Activated T-helper 9 cell treated with anti-CD3 and anti-CD28 coated beads, Interleukin-2, amount 50 U/mL, for 16 hours (primary cell): ENCODE measurements at places on chromosomes 7 and 10.
A peak's percentile ranks its signal among the peaks of the same experiment; 100 is the strongest.

DNA sequence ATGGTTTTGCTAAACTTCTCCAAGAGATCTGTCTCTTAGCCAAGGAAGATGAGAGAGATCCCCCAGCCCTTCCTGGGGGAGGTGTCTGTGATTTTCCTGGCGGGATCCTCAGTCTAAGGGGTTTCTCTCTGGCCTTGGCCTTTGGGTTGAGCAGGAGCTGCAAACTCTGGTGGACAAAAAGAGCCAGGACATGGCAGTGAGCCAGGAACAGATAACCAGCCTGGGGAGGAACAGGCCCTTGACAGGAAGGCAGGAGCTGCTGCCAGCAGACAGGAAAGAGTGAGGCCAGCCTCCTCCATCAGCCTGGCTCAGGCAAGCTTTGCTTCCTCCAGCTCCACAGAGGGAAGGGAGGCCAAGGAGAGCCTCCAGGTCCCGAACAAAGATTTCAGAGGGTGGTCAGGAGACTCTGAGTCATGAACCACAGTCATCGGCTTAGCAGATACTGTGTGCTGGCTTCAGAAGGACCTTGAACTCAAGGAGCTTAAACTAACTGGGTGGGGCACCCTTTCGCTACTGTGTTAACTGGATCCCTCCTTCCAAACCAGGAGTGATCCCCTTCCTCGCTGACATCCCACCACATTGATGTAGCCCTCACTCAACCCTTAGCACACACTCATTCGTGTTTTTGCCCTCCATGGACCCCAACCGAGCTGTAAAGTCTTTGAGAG is 34.7 kb downstream of the DDIT4 start:
- no peak for DNase-seq

- no peak for DNase-seq
Measured at GRCh38 chr7:156117542-156118247, 305.4 kb upstream of the SHH start.

GRCh38 chr7:31464601-31465000 is 49.3 kb upstream of the ITPRID1 start:
- DNase-seq, result no peak

GRCh38 chr7:33698692-33699128 is 206.6 kb upstream of the BMPER start:
- no peak for DNase-seq

DNA sequence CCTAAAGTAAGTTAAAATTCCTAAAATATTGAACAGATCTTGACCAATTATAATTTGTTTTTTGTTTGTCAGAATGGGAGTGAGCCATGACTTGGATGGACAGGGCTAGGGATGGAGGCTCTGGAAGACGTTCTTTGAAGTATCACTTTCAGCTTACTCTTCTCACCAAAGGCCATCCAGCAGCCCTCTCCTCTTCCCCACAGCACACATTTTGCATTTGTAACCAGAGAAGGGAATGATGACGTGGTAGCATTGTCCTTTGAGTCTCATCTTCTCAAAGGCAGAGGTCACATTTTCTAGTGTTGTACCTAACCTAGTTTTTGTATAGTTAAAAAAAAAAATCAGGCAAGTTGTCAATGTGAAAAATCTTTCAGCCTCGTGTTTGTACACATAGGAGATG is 43.8 kb upstream of the AGR3 start:
- no peak for DNase-seq

GRCh38 chr7:19351341-19352304 is 206.4 kb upstream of the FERD3L start:
- no peak for DNase-seq

- no peak for DNase-seq
Measured at GRCh38 chr7:82382276-82382675, 61.3 kb downstream of the CACNA2D1 start.

DNA sequence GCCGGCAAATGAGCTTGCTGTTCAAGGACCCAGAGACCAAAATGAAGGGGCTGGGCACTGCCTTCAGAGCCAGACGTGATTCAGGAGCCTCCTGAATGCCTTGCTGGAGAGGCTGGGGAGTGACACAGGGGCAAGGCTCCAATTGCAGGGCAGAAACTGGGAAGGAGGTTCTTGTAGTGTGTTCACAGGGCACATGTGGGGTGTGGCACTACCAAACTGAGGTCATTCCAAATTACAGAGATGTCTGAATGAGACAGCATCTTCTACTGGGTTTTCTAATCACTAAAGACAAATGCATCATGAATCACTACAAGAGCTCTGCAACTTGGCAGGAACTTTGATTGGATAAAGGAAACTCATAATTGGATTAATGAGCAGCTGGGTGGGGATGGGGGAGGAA is 17.8 kb downstream of the CRTAC1 start:
- DNase-seq, result no peak

DNA sequence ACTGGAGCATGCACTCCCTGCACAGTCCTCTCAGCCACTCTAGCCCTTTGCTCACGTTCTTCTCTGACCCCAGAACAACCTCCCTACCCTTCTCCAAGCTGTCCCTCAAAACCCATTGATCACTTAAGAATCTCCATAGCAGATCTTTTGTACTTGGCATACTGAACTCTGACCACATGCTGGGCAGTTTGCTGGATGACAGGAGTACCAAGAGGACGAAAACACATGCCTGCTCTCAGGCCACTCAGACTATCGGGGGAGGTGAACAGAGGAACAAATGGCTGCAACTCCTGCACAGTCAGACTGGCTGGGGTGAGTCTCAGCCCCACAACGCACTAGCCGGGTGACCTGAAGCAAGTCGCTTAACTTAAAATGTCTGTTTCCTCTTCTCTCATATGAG is 52.7 kb downstream of the KCNMA1 start:
- no peak for DNase-seq

GRCh38 chr7:121931149-121931902 is 58.4 kb downstream of the PTPRZ1 start:
- DNase-seq, result no peak

DNA sequence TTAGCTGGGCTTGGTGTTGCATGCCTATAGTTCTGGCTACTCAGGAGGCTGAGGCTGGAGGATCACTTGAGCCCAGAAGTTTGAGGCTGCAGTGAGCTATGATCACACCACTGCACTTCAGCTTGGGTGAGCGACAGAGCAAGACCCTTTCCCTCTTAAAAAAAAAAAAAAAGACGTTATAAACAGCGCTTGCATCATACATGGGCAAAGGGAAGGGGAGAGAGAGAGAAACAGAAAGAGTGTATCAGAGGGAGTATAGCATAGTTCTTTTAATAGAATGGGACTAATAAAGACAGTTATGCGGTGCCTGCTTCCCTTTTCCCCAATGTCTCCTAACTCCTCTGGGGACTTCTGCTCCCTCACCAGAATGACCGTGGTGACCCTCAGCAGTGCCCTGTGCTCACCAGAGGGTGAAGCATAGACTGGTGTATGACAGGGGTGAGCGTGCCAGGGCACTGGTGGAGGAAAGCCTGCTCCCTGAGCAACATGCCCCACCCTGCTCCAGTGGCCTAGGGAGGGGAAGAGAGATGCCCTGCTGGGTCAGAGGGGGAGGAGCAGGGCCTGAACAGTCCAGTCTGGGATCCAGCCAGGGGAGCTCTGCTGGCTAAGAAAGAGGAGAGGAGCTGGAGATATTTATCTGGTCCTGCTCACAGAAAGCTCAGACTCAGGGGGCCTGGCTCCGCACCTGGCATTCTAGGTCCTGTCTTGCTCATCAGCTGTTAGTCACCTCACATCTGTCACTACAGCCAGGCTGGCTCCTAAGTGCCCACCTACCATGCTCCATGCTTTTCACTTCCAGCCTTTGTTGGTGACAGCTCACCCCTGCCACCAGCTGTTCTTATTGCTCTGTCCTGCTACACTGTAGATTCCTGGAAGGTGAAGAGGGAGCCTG is 2.2 kb downstream of the PDZD7 start:
- no peak for DNase-seq

- peak; percentile 77 for DNase-seq
Measured at GRCh38 chr7:50359995-50360925, 55.7 kb downstream of the IKZF1 start.

DNA sequence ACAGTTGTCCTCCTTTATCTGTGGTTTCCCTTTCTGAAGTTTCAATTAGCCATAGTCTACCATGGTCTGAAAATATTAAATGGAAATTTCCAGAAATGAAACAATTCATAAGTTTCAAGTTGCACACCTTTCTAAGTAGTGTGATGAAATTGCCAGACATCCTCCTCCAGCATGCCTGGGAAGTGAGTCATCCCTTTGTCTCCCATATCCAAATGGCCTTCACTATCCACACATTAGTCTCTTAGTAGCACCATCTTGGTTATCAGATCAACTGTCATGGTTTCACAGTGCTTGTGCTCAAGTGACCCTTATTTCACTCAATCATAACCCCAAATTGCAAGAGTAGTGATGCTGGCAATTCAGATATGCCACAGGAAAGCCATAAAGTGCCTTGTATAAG is 83.4 kb upstream of the PPP1R9A start:
- no peak for DNase-seq

DNA sequence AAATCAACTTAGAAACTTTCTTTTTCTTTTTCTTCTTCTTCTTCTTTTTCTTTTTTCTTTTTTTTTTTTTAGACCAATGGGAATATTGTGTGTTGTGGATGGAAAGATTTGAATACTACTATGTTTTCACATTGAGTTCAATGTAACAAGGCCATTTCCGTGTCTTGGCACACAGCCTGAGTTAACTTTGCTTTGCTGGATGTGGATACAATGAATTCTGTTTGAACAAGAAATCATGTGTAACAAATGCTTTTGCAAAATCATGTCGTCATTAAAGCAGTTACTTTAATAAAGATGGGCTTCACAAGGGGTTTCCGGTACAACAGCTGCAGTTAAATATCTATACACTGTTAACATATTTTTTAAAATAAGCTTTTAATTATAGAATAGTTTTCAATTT is 13.5 kb upstream of the ENTPD1 start:
- DNase-seq, result no peak

DNA sequence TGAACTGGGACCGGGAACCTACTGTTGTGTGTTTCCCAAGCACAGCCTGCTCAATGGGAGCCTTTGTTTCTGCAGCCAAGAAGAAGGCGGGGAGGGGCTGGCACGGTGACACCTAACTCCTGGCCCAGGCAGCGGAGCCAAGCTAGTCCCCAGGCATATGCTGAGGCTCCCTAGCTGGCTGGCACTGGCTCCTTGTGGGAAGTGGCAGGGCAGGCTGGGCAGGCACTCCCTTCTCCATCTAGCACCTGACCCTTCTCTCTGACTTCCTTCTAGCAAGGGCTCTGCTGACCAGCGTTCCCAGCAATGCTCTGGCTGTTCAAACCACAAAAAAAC is 325.0 kb downstream of the PLXNA4 start:
- no peak for DNase-seq

DNA sequence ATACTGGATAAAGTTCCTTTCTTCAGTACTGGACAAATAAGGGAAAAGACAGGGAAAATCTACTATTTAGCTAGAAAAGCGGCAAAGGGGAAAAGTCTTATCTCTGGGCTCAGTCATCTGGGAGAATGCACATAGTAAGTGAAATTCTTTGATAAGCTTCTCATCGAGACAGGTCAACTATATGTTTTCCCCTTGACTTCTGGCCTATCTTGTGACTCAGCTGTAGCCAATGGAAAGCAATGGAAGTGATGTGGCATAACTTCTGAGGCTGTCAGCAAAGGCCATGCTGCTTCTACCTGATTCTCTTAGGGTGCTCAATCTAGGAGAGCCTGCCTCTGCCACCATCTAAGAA is 91.9 kb downstream of the PCGF5 start:
- no peak for DNase-seq

GRCh38 chr7:100371561-100372171 is 1.6 kb upstream of the PILRA start:
- DNase-seq, result no peak

- DNase-seq, result no peak
Measured at GRCh38 chr10:128631801-128632241, 505.6 kb upstream of the MKI67 start.

- no peak for DNase-seq
Measured at GRCh38 chr7:325051-325798, 35.3 kb downstream of the FOXL3 start.

GRCh38 chr10:111784436-111784835 is 399.1 kb downstream of the GPAM start:
- DNase-seq, result no peak

GRCh38 chr10:1348773-1349050 is 292.5 kb downstream of the WDR37 start:
- no peak for DNase-seq

DNA sequence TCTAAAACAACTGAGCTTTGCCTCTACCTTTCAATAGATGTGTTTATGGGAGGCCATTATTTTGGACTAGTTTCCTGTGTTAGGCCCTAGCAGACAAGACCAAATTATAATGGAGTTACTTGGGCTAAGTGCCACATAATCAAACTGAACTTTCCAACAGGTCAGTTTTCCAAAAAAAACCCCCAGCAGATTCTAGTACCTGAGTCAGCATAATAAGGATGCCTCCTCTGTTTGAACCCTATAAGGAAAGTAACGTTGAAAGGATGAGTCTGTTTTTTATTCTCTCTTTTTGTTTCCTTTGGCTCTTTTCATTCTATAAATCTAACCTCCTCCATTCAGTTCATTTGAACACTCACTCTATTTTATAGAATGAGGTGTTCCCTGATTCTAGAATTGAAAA is 148.1 kb upstream of the FAM3C start:
- DNase-seq, result no peak

GRCh38 chr7:142554560-142555532 is 194.4 kb upstream of the PRSS1 start:
- no peak for DNase-seq

GRCh38 chr7:37908221-37908788 is 8.3 kb downstream of the SFRP4 start:
- DNase-seq, result no peak

DNA sequence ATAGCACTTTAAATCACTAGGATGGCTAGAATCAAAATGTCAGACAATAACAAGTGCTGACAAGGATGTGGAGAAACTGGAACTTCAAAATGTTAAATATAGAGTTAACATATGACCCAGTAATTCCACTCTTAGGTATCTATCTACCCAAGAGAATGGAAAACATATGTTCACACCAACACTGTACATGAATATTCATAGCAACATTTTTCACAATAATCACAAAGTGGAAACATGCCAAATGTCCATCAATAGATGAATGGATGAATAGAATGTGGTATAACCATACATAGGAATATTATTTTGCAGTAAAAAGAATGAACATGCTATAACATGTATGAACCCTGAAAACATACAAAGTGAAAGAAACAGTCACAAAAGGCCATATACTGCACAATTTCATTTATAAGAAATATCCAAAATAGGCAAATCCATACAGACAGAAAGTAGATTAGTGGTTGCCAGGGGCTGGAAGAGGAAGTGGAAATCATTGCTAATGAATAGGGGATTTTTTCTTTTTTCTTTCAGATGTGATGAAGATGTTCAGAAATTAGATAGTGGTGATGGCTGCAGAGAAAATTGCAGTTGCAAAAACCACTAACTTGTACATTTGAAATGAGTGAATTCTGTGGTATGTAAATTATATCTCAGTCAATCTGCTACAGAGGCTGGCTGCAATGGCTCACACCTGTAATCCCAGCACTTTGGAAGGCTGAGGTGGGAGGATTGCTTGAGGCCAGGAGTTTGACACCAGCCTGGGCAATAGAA is 93.0 kb downstream of the CPVL start:
- no peak for DNase-seq

GRCh38 chr7:114718861-114719260 is 203.0 kb upstream of the MDFIC start:
- DNase-seq, result no peak

GRCh38 chr7:52735656-52736055 is 299.8 kb upstream of the POM121L12 start:
- no peak for DNase-seq

GRCh38 chr10:33967606-33968120 is 633.2 kb upstream of the NRP1 start:
- DNase-seq, result no peak
